CD4-positive, alpha-beta T cell (primary cell): ENCODE measurements at places on chromosomes 4 and X.

DNA sequence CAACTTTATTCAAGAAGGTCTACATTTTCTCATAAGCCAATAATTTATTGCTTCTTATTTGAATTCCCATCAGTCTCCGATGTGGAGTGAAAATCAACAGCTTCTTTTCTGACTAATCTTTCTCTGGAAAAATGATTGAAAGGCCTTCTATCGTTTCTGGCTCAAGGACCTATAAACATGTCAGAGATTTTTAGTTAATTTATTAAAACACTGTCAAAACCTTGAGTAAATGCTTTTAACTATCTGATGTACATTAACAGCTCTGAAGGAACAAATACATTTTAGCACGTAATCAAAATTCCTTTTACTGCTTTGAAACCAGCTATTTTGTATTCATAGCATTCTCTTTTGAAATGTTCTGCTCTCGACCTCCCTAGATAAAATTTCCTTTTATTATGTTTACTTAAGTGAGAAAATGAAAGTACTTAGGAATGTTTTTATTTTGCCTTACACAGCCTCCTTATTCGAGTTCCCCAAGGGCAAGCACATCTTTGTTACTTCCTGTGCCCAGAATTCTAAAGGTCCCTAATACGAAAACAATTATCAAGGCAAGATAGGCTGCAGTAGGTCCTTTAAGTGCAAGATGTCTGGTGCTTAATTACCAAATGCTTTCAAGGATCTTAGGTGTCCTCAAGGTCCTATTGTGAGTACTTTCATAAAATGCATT lies 3.1 kb upstream of the ZFX start:
- H3K4me3 ChIP-seq = no peak overlapping the region
- no peaks in the 10 kb centered on the region for H3K27me3 ChIP-seq
- H3K27ac ChIP-seq = no peak overlapping the region
- H3K36me3 ChIP-seq = no peaks in the 10 kb centered on the region
- no peak for DNase-seq
- peaks cover 16% of the 10 kb centered on the region for H3K4me1 ChIP-seq

DNA sequence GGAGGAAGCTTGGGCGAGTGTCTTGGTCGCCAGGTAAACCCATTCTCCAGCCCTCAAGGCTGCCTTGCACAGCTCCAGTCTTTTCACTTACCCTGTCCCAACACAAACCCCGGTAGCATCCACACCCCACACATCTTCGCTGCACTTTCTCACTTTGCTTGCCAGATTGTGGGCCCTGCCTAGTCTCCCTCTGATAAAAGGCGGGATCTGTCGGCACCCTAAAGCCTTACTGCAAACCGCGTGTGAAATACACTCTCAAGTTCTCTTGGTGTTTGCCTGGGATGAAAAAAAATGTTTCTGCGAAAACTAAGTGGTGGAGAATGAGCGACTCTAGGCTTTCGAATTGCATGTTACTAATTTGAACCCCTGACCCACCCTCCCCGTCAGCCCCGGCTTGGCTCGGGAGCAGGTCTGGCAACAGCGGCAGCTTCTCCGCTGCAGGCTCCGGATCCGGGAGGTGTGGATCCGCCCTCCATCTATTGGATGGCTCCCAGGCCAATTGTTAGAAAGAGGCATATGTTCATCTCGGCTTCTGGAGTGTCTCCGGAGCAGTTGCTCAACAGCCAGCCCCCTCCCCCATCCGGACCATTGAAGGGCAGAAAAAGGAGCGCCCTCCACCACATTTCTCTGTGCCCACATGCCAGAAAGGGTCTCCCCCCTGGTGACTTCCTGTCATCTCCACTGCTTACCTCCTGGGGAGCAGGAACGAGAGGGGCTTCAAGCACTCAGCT lies 3.0 kb upstream of the CITED1 start:
- peaks cover 41% of the 10 kb centered on the region for H3K4me1 ChIP-seq
- no peak overlapping the region for H3K27ac ChIP-seq
- no peak for DNase-seq

GRCh38 chr4:89303177-89303576 lies 4.4 kb downstream of the GPRIN3 start:
- peaks cover 33% of the 10 kb centered on the region for H3K4me1 ChIP-seq
- no peaks in the 10 kb centered on the region for H3K27me3 ChIP-seq
- H3K27ac ChIP-seq = peak overlapping the region; percentile 74
- DNase-seq = no peak
- peaks cover 2% of the 10 kb centered on the region for H3K36me3 ChIP-seq
- H3K4me3 ChIP-seq = peak overlapping the region; percentile 93

- peaks cover 13% of the 10 kb centered on the region for H3K4me1 ChIP-seq
- H3K27ac ChIP-seq = no peak overlapping the region
- H3K27me3 ChIP-seq = no peaks in the 10 kb centered on the region
These were observed 76.1 kb downstream of the AMMECR1 start for GRCh38 chrX:110241816-110242215.

DNA sequence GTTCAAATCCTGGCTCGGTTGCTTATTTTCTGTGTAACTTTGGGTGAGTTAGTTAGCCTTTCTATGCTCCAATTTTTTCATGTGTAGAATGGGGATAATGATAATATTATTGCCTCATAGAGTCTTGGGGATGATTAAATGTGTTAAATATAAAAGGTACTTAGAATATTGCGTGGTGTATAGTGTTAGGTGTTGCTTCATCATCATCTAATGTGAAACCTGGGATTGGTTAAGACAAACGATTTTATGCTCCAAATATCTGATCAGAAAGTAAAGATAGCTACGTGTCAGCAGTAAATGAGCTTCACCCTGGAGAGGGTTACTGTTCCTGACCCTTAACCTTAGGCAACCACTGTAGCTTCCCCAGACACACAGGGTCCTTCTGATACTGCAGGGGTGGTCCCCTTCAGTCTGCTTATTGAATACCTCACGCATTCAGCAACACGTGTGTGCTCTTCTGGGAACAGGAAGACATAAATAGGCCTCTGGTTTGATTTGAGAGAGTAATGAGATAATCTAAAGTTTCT lies 50.1 kb downstream of the GPAT3 start:
- H3K27ac ChIP-seq = no peak overlapping the region
- no peak for DNase-seq
- no peaks in the 10 kb centered on the region for H3K4me1 ChIP-seq
- H3K36me3 ChIP-seq = peaks cover 2% of the 10 kb centered on the region
- H3K4me3 ChIP-seq = no peak overlapping the region
- no peaks in the 10 kb centered on the region for H3K27me3 ChIP-seq

DNA sequence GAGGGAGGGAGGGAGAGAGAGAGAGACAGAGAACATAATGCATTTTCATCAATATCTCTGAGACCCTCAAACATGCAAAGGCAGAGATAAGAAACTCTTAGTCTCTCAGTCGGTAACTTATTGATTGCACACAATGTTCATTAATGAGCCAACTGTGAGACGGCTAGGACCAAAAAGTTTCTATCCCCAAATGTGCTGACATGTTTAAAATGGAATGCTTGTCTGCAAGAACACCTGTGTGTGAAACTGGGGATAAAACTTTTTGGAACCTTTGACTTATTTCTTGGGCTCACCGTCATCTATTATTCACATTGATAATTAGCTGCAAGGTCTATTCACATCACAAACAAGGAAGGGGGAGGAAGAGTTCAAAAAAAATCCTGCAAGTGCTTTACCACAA lies 477.9 kb downstream of the STIM2 start:
- no peaks in the 10 kb centered on the region for H3K27me3 ChIP-seq
- H3K36me3 ChIP-seq = no peaks in the 10 kb centered on the region
- H3K4me3 ChIP-seq = no peak overlapping the region
- no peak overlapping the region for H3K27ac ChIP-seq
- H3K4me1 ChIP-seq = no peaks in the 10 kb centered on the region

DNA sequence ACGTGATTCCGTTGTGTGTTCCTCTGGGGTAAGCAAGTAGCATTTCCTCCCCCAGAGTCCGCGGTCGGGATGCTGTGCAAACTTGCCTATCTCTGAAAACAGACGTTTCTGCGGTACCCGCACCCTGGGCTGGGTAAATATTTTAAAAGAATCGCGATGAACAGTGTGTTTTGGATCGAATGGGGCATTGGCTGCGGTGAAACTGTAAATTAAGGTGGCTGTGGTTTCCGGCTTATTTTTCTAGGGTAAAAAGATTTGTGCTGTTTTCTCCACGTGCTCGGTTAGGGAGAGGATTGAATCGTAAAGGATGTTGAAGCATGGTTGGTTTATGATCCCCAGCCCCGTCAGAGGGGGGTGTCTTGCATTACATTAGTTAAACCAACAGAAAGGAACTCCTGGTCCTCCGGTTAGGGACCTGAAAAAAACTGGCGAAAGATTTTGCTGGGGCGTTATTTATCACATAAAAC lies 1.2 kb downstream of the HHIP start:
- H3K27me3 ChIP-seq = peaks cover 19% of the 10 kb centered on the region
- no peak overlapping the region for H3K27ac ChIP-seq
- no peak for DNase-seq
- peak overlapping the region; percentile 32 for H3K4me3 ChIP-seq
- peaks cover 15% of the 10 kb centered on the region for H3K4me1 ChIP-seq
- no peaks in the 10 kb centered on the region for H3K36me3 ChIP-seq

- DNase-seq = no peak
- no peaks in the 10 kb centered on the region for H3K27me3 ChIP-seq
- H3K4me1 ChIP-seq = no peaks in the 10 kb centered on the region
- H3K4me3 ChIP-seq = no peak overlapping the region
- no peak overlapping the region for H3K27ac ChIP-seq
- H3K36me3 ChIP-seq = no peaks in the 10 kb centered on the region
These were observed 520.5 kb downstream of the PPARGC1A start for GRCh38 chr4:23369331-23369730.

- H3K27me3 ChIP-seq = no peaks in the 10 kb centered on the region
- no peaks in the 10 kb centered on the region for H3K36me3 ChIP-seq
- no peak overlapping the region for H3K4me3 ChIP-seq
- no peaks in the 10 kb centered on the region for H3K4me1 ChIP-seq
- DNase-seq = no peak
- no peak overlapping the region for H3K27ac ChIP-seq
These were observed 36.9 kb upstream of the PRSS12 start for GRCh38 chr4:118389721-118390120.

GRCh38 chrX:34565981-34566380 lies 91.1 kb downstream of the TMEM47 start:
- H3K27me3 ChIP-seq = no peaks in the 10 kb centered on the region
- no peaks in the 10 kb centered on the region for H3K4me1 ChIP-seq
- no peak for DNase-seq
- no peak overlapping the region for H3K4me3 ChIP-seq

DNA sequence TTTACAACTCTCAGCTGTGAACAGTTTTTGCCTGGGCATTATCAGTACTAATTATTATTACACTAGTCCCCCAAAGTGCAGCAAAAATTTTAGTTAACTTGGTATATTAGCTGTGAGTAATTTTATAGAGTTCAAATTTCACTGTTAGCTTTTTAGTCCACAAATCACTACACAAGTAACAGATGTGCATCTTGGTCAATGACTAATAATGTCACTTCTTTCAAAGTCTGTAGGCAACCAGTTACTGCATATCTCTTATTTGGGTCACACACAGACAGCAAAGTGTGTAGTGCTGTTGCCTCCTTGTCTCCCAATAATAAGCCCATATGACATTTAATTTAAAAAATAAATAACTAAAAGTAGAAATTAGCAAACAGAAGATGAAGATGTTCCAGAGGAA lies 159.9 kb downstream of the SCFD2 start:
- H3K4me3 ChIP-seq = no peak overlapping the region
- no peak for DNase-seq
- H3K27me3 ChIP-seq = no peaks in the 10 kb centered on the region
- no peaks in the 10 kb centered on the region for H3K36me3 ChIP-seq

DNA sequence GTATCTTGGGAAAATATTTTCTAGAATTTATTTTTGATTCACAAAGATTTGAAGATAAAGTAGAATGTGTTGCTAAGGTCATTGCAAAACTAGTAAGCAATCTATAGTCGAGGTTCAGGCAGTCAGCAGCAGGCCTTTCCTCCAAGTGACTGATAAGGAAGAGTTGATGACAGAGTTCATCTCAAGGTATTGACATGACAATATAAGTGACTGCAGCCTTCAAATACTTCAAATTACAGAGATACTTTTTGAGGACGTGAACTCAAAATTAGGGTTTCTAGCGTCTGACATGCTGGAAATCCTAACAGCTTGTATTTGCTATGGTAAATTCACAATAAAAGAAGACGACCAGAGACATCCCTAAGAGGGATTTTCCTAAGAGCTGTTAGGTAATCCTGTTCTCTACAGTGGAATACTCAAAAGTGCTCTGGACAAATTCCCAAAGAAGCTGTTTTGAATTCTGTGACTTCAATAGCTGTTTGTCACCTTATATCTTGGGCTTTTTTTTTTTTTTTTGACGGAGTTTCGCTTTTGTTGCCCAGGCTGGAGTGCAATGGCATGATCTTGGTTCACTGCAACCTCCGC lies 7.4 kb downstream of the ARHGAP10 start:
- H3K27ac ChIP-seq = no peak overlapping the region
- no peak overlapping the region for H3K4me3 ChIP-seq
- no peaks in the 10 kb centered on the region for H3K27me3 ChIP-seq

GRCh38 chrX:151988706-151989299 lies 14.3 kb upstream of the GABRE start:
- H3K27me3 ChIP-seq = no peaks in the 10 kb centered on the region
- H3K36me3 ChIP-seq = no peaks in the 10 kb centered on the region
- no peaks in the 10 kb centered on the region for H3K4me1 ChIP-seq
- no peak overlapping the region for H3K27ac ChIP-seq

- no peak overlapping the region for H3K4me3 ChIP-seq
- DNase-seq = no peak
- H3K36me3 ChIP-seq = no peaks in the 10 kb centered on the region
- H3K4me1 ChIP-seq = no peaks in the 10 kb centered on the region
- H3K27me3 ChIP-seq = no peaks in the 10 kb centered on the region
- no peak overlapping the region for H3K27ac ChIP-seq
These were observed 42.6 kb downstream of the GASK1B start for GRCh38 chr4:158130204-158130603.

DNA sequence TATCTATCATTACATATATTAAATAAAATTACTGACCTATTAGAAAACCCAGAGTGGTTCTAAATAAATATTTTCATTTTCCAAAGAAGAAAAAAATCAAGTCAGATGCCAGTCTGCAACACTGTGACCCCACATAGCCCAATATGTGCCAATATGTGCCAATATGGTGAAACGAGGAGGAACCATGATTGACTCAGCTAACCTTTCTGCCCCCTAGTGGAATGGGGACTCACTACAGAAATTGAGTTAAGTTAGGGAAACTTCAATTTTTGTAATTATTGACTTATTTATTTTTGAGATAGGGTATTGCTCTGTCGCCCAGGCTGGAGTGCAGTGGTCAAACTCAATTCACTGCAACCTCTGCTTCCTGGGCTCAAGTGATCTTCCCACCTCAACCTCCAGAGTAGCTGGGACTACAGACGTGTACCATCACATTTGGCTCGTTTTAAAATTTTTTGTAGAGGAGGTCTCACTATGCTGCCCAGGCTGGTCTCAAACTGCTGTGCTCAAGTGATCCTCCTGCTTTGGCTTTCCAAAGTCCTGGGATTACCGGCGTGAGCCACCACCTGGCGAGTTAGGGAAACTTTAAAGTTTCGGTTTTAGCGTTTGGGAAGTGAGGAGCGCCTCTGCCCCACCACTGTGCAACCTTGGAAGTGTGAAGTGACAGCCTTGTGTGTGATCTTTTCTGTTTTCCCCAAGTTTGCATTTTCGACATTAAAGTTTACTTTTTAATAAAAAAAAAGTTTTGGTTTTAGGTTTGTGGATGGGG lies 116.8 kb upstream of the SHISA3 start:
- no peak overlapping the region for H3K27ac ChIP-seq
- no peak for DNase-seq
- H3K36me3 ChIP-seq = no peaks in the 10 kb centered on the region
- peaks cover 6% of the 10 kb centered on the region for H3K27me3 ChIP-seq
